Activated T-cell treated with anti-CD3 and anti-CD28 coated beads for 24 hours (primary cell): ENCODE measurements at places on chromosomes 12 and 14.

GRCh38 chr14:99132821-99133635 lies 139.0 kb downstream of the BCL11B start:
- DNase-seq = no peak

DNA sequence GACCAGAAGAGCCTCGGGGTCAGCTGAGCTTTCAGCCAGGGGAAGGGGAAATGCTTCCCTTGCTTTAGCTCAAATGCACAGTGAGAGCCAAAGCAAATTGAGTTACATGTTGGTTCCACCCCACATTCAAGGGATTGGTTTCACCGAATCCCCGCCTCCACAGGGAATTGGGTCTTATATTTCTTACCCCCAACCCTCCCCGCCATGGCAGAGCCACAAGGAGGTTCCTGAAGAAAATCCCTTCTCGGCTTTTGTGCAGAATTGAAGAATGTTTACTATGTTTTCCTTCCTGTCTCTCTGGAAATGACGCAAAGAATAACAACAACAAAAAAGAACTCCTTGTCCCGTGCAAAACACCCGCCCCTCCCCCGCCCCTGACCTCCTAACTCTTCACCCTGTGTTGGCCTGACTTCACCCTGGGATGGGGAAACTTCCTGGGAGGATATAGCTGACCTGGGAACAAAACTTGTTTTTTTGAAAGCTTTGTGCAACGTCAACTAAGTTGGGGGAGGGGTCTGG lies 21.9 kb upstream of the CIPC start:
- no peak for DNase-seq

GRCh38 chr12:108063192-108063591 lies 65.9 kb upstream of the WSCD2 start:
- DNase-seq = no peak

DNA sequence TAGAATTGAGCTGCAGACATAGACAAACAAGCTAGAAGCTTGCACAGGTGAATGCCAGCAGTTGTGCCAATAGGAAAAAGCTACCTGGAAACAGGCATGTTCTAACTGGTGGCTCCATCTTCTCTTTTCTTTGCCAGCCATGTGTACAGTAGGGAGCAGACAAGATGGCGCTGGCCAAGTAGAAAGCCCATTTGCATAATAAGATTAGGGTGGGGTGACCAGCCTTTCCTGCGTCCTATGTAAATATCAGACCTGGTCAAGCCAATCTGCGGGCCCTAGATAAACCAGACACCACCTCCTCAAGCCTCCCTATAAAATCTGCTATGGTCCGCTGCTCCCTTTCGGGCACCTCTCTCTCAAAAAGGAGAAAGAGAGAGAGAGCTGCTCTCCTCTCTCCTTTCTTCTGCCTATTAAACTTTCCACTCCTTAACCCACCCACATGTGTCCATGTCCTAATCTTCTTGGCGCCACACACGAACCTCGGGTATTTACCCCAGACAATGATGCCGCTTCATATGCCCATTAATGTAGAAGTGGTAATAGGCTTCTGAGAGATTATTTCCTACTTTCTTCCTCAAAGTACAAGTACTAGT lies 201.0 kb downstream of the SLC25A21 start:
- DNase-seq = no peak

DNA sequence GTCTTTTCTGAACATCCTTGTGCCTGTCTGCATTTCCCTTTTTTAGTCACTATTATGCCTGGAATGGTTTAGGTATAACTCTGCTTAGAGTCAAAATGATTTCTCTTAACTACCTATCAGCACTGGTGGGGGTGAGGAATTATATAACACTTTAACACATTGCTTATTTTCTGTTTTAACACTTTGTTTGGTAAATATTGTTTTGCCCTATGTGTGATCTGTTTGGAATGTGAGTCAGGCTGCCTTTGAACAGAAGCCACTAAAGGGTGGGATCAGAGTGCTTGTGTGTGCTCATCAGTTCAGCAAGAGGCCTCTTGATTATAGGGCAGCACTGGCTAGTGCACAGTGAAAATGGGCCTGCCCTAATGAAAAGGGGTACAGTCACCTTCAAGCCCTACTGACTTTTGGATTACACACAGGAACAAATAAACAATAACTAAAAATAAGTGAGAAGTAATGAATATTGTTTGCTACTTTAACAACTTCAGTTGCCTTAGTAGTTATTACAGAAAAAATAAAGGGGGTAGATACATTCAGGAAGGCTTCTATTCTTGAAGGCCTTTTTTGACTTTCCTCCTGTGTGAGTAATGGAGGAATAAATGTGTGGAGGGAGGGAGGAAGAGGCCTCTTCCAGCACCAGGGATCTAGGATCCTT lies 23.2 kb downstream of the NGDN start:
- no peak for DNase-seq

GRCh38 chr12:30826276-30826675 lies 71.5 kb upstream of the CAPRIN2 start:
- no peak for DNase-seq
